Cortex of kidney (tissue), 1 donor: ENCODE measurements at places on chromosomes 6 and 20.

DNA sequence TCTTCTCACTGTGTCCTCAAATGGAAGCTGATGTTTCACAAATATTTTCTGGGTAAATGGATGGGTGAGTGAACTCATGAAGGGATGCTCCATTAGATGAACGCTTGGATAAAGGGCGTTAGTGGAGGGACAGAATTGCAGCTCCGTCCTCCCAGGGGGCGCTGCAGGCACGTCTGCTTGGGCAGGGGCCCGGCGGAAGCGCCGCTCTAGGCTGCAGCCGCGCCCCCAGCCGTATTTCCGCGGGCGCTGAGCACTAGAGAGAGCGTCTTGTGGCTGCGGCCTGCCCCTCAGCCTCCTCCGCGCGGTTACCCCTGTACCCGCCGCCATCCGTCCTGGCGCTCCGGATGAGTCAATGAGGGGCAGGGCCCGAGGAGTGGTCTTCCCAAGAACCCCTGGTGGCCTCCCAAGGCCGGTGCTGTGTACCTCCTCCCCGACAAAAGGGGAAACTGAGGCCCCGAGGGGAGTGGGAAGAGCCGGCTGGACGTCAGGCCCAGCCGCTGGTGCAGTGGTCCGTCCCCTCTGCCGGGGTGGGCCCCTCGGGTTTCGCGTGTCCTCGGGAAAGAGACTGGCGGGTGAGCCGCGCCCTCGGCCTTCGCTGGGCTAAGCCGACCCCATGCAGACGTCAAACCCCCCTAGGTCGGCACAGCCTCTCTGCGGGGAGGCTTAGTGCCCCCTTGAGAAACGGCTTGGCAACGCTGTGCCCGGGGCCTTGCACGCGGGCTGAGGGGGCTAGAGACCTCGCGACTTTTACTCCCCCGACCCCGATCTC lies 11.5 kb upstream of the SNHG17 start:
- DNase-seq, result peak; percentile 21

GRCh38 chr6:80592436-80592835 lies 486.0 kb downstream of the BCKDHB start:
- DNase-seq, result no peak

DNA sequence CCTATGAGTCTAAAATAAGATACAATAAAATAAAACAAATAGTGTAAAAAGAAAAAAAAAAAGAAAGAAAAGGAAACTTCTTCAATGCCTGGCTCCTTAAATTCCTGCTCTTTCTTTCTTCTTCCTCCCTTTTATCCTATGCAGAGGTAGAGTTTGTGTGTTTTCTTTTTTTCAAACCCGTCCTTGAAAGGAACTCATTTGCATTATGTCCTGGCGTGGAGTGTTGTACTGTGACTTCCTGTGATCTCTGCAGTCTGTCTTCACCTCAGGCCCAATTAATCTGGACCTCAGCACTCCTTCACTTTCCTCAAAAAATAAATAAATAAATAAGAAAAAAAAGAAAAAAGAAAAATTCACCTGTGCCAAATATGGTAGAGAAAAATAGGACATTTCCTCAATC lies 541.9 kb upstream of the SPTLC3 start:
- DNase-seq, result no peak

DNA sequence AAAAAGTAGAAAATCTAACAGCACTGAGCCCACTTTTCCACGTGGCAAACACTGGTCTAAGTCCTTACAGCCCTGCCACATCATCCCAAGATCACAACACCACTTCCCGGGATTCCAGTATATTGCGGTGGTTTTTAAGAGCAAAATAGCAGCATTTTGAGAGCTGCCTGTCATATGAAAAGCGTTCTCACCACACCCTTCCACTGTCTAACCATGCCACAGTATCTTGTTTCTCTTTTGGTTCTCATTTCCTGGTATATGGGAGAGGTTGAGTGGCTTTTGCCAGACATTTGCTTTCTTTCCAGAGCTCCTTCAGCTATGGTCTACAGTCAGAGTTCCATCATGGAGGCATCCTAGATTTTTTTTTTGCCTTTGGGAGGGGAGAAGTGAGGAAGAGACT lies 243.0 kb downstream of the TSHZ2 start:
- no peak for DNase-seq

DNA sequence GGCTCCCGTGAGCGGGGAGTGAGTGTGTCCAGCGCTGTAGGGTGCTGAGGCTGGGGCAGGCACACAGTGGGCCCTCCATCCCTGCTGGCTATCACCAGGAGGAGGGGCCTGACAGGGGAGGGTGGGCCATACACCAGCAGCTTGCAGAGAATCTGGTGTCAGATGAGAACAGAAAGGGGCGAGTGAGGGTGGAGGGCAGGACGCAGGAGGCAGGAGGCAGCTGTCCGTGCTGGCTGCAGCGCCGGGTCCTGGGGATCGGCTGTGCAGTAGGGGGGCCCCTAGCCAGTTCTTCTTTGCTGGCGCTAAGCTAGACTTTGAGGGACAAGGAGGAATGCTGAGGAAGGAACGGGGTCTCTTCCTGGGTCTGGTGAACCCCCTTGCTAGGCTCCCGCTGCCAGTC lies 1.6 kb upstream of the CABLES2 start:
- DNase-seq, result no peak

DNA sequence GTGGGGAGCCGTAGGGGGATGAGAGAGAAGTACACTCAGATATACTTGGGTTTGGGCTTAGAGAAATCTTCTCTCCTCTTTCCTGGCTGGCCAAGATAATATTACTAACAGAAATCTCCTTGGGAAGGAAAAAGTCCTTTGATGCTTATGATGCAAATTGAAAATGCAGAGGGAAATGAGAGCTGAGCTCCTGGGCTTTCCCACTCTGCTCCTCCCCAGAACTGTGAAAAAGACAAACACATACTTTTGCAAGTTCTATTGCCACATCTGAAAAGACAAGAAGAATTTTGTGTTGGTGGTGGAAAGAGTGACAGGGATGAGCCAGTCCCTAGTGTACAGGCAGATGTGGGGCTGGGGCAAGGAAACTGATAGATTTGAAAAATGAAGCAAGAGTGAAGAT lies 185.9 kb downstream of the ANKRD60 start:
- no peak for DNase-seq

DNA sequence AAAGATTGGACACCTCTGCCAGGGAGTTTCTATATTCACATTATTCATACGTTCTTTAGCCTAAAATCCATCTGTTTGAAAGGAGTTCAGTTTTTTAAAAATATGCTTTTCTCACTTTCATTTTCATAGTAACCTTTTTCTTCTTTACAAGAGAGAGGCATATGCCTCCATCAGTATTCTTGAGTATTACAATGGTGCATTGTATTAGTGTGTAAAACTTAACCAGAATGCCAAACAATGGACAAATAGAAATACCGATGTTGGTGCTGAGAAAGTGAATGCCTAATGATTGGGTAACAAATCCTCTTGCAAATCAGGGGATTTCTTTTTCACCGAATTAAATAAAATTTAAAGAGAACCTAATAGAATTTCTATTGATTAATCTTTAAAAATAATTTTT lies 163.2 kb upstream of the LAMA2 start:
- no peak for DNase-seq

GRCh38 chr20:31566319-31566657 lies 38.8 kb upstream of the ID1 start:
- no peak for DNase-seq
